ENCODE measurements at places on chromosomes 12 and 14.

DNA sequence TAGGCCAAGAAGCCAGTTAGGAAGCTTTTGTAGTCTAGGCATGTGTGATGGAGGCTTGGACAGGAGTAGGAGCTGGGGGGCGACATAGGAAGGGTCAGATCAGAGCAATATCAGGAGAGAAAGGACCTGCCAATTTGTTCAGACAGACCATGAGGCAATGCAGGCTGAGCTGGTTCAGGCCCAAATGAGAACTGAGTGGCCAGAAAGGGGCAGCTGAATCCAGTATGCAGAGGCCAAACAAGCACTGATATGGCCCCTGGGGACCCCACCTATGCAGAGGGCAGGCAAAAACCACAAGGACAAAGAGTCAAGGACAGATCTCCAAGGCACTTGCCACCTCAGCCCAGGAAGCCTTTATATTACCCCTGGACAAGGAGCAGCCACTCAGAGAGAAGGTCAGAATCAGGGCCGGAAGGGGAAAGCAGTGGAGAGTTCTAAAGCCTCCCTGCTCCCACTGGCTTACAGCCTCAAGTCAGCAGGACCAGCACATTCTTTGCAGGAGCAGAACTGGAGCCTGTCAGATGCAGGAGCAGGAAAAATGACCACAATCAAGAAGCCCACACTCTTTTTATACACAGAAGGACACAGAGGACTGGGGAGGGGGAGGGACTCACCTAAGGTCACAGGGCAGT, 37.2 kb downstream of the CLMN start:
- DNase-seq: no peak

DNA sequence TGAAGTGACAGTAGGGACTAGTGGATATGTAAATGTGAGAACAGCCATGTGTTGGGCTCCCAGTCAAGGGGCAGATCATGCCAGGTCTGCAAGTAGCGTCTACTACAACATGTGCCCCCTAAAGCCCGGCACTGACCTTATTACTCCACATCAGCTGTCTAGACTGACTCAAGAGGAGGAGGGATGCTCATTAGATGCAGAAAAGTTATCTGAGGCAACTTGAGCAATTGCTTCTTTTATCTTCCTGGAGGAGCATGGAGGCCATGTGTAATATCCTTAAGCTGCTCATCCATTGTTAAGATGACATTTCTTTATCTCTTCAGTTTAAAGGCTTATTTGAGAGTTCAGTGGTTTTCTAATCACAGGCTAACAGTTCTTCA, 404.7 kb upstream of the FLRT2 start:
- DNase-seq: no peak

DNA sequence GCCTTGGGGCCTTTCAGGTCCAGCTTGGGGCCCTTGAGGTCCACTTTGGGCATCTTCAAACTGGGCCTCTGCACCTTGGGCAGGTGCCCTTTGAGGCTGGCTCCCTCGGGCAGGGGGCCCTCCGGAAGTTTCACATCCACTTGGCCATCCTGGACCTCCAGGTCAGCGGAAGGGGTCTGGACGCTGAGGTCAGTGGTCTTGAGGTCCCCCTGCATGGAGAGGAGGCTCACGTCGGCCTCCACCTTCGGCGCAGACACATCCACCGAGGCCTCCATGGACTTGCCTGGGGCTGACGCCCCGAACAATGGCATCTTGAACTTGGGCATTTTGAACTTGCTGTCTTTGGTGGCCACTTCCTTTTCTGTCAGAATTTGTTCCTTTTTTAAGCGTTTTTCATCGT, 25.1 kb downstream of the AHNAK2 start:
- no peak for DNase-seq

GRCh38 chr14:64800000-64800399, 79.7 kb downstream of the SPTB start:
- DNase-seq: peak; percentile 27

DNA sequence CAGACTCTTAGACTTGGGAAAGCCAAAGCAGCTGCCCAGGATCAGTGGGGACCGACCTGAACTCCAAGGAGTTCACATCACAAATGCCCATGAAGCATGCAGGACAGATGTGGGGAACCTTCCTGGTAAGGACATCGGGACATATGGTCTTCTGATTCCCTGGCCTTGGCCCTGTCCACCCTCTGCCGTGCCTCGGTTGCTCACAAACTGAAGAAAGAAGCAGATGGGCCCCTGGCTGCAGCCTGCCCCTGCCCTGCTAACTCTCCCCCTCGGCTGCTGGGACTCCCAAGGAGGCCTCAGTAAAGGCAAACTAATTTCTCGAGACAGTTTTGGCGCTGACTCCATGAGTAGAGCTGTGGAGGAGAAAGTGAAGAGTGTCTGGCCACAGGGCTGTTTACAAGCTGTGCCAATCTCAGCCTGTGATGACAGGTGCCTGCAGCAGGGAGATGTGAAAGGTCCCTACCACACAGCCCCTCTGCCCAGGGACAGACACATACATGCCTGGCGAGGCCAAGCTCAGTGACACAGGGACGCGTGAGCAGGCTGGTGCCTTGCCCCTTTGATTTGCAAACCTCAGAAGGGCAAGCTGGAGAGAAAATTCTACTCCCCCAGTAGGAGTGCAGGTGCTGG, 48.6 kb downstream of the ISCA2 start:
- no peak for DNase-seq

DNA sequence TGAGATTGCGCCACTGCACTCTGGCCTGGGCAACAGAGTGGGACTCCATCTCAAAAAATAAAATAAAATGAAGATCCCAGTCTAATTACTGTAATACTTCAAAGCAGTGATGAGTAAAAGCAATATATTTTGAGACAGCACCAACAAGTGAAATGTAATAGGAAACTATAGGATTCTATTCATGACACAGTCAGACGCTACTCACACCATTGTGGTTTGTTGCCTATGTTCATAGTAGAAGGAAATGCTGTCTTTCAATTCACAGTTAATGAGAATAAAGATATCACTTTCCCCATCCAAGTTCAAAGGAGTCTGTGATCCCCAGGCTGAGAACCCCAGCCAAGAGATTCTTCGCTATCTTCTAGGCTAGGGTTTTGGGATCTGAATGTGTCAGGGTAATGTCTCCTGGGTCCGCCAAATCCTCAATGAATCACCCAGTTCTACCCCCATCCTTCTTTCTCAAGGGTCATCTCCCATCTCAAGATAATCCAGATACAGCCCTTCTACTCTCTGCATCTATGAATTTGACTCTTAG, 16.6 kb upstream of the DTX1 start:
- DNase-seq: no peak

DNA sequence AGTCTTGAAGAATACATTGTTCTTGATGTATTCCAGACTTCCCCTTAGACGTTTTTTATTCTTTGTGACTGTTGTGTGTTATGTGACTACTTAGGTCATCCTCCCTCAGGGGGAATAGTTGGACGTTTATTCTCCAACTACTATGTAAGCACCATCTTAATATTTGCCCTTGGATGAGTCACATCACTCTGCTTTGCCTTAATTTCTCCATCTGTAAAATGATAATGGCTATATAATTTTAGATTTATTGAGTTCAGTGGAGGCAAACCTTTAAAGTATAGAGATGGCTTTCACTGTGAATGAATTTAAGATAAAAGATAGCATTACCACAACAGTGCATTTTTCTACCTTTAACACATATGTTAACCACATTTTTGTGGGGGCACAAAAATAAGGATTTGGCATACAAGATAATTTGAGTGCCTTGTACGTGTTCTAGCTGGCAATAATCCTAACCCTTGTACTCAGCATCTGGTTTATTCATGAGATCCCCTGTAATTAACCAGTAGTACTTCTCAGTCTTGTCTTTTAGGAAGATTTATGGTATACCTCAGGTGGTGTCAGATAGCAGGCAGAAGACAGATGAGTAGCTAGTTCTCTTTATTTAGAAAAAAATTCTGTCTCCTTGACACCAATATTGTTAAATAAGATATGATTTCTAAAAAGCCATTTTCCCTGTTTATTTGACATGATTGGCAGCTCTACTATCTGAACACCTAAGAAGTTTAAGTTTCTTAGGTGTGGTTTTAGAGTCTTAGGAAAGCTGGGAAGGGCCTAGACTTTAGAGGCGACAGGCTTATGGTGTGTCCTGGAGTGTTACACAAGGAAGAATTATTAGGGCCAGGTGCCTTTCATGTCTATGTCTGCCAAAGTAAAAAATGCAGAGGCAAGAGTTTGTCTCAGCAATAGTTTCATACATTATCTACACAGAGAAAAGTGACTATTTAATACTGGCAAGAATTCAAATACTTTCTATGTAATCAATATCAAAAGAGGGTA, 152.3 kb downstream of the RAD51B start:
- DNase-seq: no peak

GRCh38 chr12:20508359-20508758, 140.0 kb downstream of the PDE3A start:
- DNase-seq: no peak

DNA sequence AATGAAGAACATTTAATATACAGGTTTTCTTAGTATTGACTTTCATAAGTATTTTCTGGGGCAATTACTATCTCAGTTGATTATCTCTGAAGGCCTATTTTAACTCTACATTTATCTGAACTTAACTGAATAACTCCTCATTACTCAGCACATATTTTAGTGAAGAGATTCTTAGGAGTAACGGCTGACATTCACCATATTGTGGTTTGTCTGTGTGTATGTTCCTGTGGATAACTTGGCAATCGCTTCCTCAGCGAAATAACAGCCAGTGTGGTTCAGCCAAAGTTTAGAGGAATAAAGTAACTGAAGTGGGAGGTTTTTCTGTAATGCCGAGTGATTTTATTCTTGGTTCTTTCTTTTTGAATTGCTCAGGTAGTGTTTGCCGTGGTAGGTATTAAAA, 168.0 kb downstream of the RAD51B start:
- DNase-seq: no peak

DNA sequence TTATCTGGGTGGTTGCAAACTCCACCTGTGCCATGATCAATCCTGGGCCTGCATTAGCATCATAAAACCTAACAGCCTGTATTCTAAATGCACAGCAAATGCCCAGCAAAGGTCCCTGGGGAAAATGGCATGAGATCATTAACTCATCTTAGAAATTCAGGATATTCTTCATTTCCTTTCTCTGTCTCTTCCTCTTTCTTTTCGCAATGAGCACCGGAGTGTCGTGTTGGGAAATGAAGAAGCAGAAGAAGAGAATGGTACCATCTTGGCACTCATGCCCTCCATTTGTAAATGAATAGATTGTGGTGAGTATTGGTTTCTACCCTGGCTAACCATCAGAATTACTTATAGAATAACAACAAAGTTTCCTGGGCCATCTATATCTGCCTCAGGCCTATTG, 193.6 kb downstream of the GALC start:
- no peak for DNase-seq

GRCh38 chr12:114697741-114698565, 14.0 kb upstream of the TBX3 start:
- no peak for DNase-seq

- DNase-seq: no peak
Measured at GRCh38 chr12:75658286-75658685, 146.9 kb upstream of the KRR1 start.

DNA sequence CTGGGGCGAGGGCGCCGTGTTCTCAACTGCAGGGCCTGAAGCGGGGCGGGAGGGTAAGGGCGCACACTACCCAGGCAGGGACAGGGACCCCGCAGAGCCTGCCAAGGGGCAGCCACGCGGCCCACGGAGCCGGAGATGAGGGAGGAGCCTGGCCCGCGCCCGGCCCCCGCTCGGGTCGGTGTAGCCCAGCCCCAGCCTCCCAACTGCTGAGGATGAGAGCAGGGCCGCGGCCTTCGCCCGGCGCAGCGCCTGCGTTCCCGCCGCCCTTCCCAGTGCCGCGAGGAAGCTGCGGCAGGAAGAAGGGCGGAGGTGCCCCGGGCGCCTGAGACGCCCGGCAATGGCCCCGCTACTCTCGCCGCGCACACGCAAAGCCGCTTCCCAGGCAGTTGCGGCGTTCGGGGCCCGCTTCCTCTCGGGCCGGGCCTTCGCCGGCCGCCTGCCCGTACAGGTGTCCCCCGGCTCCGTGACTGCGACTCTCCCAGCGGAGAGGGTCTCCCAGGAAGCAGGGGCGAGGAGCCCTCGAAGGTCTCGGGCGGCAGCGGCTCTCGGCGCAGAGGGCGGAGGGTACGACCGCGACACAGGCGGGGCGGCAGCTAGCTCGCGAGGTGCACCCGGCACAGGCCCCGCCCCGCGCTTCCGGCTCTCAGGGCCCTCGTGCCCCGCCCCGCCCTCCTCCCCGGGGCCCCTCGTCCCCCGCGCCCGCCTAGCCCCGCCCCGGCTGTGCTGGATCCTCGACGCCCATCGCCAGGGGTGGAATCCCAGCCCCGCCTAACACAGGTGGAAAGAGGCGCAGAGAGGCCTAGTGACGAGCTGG, 24.8 kb upstream of the YY1 start:
- DNase-seq: peak; percentile 86

DNA sequence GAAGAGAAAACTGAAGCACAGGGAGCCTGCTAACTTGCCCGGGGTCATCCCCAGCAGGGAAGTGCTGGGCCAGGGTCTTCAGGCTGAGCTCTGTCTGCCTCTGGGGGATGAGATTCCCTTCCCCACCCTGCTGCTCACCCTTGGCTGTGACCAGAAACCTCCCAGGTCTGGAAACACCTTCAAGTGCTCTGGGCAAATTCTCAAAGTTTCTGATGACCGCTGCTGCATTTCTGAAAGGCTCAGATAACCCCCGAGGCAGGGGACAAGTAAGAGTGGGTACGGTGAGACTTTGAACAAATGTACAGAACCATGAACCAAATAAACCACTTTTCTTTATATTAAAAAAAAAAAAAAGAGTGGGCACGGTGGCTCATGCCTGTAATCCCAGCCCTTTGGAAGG, 41.3 kb downstream of the LTBP2 start:
- DNase-seq: no peak

DNA sequence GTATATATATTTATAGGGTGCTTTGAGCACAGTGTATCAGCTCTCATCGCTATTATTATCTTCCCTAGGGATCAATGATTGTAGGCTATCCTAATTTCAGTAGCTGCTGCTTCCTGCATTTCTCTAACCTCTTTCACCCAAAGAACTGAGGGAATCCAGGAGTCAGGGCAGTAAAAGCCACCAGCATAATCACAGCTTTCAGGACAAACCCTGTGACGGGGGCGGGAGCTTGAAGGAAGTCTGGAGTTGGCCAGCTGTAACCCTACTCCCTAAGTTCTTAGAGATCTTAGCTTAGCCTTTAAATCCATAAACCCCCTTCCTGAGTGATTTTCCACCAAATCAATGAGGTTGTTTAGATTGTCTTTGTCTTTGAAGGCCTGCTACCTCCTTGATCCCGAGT, 33.7 kb downstream of the FLVCR2 start:
- DNase-seq: no peak

- no peak for DNase-seq
Measured at GRCh38 chr14:53528185-53528671, 375.1 kb upstream of the DDHD1 start.

GRCh38 chr14:94946244-94946643, 176.3 kb upstream of the GSC start:
- DNase-seq: no peak

- DNase-seq: no peak
Measured at GRCh38 chr12:88947486-88948043, 367.3 kb upstream of the KITLG start.

All from SW 1271 (cell line).